ENCODE measurements at places on chromosomes 6 and 20.

DNA sequence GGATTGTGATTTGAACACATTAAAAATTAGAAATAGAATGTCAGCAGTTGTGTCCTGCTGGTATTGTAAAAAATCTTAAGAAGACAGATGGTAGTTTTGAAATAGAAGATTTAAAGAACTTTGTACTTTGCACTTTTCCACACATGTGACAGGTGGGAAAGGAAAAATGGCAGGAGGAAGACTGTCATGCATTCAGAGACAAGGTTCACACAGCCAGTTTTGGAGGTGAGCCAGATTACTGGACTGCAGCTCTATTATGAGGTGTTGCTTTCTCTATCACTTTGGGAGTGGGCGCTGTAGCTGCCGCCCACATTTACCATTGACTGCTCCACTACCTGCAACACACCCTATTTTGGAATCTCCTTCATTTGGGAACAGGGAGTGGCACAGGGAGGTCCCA lies 12.1 kb upstream of the NDUFAF4 start:
- DNase-seq = no peak

DNA sequence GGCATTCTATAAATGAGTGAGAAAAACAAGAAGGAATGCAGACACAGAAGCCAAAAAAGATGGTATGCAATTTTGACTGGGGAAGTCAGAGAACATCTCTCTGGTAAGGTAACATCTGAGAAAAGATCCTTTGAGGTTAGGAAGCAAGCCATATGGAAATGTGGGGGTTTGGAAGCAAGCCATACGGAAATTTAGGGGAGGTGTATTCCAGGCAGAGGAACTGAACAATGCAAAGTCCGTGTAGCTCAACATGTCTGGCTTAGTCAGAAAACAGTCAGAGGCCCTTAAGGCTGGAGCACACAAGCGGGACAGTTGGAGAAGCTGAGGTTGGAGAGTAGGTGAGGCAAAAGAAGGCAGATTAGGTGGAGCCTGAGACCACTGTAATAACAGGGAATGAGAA lies 35.3 kb downstream of the RALGAPA2 start:
- DNase-seq = no peak

- DNase-seq = no peak
These were observed 225.2 kb downstream of the SMOC2 start for GRCh38 chr6:168666170-168666569.

DNA sequence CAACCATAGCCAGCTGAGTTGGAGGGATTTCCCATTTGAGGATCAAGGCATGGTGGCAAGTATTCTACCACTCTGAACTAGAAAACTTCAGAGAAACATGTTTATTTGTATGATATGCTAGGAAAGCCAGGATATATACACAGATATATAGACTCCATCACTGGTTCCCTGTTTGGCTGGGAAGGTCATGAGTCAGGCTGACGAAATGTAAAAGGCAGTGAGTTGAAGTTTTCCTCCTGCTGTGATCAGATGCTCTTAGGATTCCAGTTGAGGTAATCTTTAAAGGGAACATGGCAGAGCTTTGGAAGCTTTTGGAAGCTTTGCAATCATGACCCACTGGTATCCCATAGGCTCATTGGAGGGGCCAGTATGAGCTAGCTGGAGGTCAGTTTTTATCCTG lies 1369.1 kb downstream of the EPHA7 start:
- no peak for DNase-seq

Data from DMS79 (cell line).